Activated naive CD8-positive, alpha-beta T cell treated with anti-CD3 and anti-CD28 coated beads for 36 hours (primary cell): ENCODE measurements at places on chromosomes 5 and 9.

- DNase-seq: no peak
Measured at GRCh38 chr5:522116-522515, 2.1 kb downstream of the SLC9A3 start.

DNA sequence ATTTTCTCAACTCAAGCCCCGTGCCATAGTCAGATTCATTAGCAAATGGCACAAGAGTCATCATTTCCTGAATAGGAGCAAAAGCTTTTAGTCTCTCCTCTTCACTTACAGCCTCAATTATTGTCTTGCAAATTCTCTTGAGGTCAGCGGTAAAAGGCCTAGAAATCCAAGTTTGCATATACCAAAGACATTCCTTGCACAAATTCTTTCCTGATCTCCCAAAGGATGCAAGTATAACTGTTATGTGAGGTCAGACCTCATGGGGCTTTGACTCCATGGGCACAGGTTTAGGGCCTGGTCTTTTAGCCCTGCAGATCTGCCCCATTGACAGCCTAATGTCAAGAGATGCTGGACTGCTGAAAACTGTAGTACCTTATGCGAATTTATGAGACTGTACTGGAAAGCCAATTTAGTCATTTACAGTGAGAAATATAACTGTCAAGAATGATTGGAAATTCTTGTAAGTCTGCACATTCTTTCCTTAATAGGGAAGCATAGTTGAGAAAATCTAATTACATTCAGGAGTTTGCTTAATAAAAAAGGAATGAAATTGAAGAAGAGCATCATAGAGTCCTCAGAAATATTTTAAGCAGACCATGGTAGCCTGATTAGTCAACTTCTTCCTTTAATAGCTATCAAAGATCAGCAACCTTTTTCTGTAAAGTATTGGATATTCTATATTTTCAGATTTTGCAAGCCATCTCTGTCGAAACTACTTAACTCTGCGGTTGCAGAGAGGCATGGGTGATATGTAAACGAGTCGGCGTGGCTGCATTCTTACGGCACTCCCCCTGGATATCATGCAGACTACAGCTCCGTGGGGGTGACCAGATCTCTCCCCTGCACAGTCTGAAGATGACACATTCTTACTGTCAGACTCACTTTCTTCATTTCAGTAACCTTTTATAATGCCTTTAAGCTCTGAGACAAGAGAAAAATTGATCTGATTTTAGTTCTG, 45.2 kb downstream of the GCNT4 start:
- DNase-seq: no peak

DNA sequence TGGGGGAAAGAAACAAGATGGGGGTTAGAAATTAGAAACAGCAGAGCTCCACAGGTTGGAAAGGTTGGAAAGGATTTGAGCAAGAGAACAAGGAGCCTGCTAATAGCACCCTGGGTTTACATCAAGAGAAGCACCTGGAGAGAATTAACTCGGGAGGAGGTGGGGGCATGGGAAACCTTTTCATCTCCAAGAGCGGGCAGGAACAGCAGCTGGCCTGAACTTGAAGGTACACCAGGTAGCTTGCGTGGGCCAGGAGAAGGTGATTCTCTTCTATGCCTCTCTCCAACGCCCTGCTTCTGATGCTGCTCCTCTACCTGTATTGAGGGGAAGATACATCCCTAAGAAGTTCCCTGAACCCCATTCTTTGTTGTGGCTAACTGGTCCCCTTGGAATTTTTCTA, 37.1 kb upstream of the GLRX start:
- DNase-seq: no peak

- no peak for DNase-seq
Measured at GRCh38 chr5:94872526-94872925, 254.1 kb downstream of the SLF1 start.

DNA sequence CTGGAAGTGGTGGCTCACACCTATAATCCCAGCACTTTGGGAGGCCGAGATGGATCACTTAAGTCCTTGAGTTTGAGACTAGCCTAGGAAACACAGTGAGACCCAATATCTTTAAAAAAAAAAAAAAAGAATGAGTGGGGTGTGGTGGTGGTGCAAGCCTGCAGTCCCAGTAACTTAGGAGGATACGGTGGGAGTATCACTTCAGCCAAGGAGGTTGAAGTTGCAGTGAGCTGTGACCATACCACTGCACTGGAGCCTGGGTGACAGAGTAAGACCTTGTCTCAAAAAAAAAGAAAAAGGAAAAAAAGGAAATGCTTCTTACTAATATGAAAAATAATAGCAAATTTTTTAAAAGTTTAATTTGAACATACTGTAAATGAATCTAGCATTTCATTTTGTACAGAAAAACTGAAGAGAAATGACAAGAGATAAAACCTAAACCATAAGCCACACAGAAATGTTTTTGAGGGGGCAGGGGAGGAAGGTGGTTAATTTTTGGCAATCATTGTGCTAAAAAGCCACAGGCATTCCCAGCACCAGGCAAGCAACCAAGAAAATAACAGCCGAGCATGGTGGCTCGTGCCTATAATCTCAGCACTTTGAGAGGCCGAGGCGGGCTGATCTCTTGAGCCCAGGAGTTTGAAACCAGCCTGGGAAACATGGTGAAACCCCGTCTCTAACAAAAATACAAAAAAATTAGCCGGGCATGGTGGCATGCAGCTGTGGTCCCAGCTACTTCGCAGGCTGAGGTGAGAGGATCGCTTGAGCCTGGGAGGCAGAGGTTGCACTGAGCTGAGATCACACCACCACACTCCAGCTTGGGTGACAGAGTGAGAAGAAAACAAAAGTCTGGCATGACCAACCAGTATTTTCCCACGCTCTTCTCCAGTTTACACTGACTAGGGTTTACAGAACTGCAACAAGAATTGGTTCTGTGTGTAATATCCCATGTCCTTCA, 114.5 kb upstream of the NR5A1 start:
- no peak for DNase-seq
